ENCODE measurements at places on chromosomes 2 and 18.

DNA sequence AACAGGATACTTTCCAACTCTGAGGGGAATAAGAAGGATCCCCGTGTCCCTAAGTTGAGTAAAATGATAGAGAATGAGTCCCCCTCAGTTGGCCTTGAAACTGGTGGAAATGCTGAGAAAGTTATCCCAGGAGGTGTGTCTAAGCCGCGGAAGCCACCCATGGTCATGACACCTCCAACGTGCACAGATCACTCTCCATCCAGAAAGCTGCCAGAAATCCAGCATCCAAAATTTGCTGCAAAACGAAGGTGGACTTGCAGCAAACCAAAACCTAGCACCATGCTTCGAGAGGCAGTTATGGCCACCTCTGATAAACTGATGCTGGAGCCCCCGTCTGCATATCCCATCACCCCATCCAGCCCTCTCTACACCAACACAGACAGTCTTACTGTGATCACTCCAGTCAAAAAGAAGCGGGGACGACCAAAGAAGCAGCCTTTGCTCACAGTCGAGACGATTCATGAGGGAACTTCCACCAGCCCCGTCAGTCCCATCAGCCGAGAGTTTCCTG is 270.1 kb downstream of the SETBP1 start:
- DNase-seq = no peak

- no peak for DNase-seq
These were observed 1.4 kb upstream of the NCOA1 start for GRCh38 chr2:24489465-24490180.

DNA sequence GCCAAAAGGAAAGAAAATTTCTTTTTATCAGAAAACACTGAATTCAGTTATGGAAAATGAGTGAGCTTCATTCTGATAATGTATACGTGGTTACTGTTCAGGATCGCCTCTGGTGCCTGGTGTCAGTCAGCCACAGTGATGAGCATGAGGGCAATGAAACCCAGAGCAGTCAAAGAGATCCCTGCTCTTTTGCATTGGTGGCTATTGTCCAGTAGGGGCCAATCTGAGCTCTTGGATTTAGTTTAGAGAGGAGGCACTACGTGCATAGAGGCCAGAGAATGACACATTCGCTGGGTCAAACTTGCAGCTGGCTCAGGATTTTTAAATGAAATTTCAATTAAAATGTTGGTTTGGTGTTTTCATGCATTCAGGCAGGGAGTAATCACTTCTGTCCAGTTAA is 522.9 kb downstream of the TMEM182 start:
- DNase-seq = peak; percentile 6

GRCh38 chr2:122831649-122832048 is 1076.2 kb downstream of the TSN start:
- DNase-seq = no peak

DNA sequence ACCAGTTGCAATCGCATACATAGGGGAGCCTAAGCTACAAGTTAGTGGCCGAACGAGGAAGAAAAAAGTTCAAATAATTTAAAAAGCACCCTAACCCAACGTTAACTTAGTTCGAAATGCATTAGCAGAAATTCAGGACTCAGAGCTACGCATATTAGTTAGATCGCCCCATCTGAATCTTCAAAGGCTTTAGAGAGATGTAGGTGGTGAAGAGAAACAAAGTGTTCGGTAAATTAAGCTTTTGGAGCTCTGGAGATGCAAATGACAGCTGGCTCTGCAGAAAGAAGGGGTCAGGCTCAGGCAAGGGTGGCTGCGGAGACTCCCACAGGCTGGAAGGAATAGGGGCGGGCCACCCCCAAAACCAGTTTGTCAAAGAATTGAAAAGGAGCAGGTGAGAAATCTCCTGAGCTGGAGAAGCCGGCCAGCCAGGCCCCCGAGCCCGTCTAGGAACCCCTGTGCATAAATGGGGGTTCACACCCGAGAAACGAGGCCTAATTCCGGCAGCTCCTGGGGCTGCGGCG is 621 bp downstream of the TXNL1 start:
- peak; percentile 9 for DNase-seq

GRCh38 chr2:181949047-181949446 is 36.6 kb upstream of the PPP1R1C start:
- no peak for DNase-seq

GRCh38 chr18:388200-388599 is 112.3 kb downstream of the COLEC12 start:
- no peak for DNase-seq

DNA sequence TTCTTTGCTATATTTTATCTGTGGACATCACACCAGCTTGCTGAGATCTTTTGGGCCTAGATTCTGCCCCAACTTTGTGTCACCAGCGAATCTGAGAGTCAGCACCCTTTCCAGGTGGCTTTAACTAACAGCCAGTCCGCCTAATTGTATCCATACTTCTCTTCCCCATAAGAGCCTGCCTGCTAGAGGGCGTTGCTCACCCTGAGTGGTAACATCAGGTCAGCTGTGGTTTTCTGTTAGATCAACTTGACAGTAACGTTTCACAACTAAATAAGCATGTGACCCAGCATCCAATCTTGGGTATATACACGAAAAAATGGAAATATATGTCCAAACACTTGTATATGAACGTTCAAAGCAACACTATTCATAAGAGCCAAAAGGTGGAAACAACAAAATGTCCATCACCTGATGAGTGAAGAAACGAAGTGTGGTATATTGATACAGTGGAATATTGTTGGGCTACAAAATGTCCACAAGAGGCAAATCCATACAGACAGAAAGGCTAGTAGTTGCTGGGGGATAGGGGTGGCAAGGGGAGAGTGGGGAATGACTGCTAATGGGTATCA is 24.9 kb downstream of the EFHD1 start:
- DNase-seq = no peak

GRCh38 chr18:12904012-12904516 is 20.0 kb upstream of the PTPN2 start:
- DNase-seq = no peak
